ENCODE measurements at places on chromosomes 11 and 22. TPM values are rescaled to one million over a fixed set of nuclear protein-coding genes. Genes with fewer than 3 reads are reported as not detected.

- DNase-seq = no peak
These were observed 127.2 kb downstream of the MAML2 start for GRCh38 chr11:96215826-96216225.

DNA sequence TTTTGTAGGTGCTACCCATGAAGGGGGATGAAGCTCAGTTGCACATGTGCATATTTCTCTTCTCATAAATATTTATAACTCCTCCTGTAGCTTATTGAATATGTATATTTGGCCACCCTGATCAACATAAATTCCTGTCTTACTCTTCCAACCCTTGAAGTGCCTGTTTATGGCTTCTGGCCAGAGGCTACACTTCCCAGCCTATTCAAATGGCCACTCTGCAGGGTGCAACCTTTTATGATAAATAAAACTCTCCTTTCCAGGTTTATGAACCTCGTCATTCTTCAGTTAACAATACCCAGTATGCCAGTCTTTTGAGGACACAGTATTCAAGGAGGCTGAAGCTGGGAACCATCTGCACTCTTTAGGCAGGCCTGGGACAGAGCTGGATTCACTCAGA lies 2.6 kb upstream of the RTL6 start:
- DNase-seq = no peak

GRCh38 chr22:29152045-29152953 lies 53.4 kb upstream of the EMID1 start:
- DNase-seq = no peak

GRCh38 chr11:14203321-14203720 lies 155.7 kb downstream of the RRAS2 start:
- no peak for DNase-seq

DNA sequence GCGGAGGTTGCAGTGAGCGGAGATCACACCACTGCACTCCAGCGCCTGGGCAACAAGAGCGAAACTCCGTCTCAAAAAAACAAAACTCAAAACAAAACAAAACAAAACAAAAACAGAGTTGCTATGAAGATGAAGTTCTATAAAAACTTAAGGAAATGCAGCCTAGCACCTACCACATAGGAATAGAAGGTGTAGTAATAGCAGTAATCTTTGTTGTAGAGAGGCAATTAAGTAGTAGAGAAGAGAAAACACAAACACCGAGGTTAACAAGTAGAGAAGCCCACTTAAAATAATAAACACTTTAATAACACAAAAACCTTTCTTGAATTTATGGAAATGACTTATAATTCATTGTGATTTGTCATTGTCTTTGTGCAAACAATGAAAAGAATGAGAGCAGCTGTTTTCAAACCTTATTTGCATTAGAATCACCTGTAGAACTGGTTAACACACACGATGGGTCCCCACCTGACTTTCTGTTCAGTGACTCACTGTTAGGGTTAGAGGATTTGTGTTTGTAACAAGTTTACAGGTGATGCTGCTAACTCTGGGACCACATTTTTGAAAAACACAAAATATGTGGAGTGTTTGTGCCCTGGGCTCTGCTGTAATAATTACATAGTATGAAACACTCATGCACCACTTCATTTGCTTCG lies 43.1 kb downstream of the TYR start:
- no peak for DNase-seq

GRCh38 chr22:29204455-29205183 lies 1.1 kb upstream of the EMID1 start:
- no peak for DNase-seq

DNA sequence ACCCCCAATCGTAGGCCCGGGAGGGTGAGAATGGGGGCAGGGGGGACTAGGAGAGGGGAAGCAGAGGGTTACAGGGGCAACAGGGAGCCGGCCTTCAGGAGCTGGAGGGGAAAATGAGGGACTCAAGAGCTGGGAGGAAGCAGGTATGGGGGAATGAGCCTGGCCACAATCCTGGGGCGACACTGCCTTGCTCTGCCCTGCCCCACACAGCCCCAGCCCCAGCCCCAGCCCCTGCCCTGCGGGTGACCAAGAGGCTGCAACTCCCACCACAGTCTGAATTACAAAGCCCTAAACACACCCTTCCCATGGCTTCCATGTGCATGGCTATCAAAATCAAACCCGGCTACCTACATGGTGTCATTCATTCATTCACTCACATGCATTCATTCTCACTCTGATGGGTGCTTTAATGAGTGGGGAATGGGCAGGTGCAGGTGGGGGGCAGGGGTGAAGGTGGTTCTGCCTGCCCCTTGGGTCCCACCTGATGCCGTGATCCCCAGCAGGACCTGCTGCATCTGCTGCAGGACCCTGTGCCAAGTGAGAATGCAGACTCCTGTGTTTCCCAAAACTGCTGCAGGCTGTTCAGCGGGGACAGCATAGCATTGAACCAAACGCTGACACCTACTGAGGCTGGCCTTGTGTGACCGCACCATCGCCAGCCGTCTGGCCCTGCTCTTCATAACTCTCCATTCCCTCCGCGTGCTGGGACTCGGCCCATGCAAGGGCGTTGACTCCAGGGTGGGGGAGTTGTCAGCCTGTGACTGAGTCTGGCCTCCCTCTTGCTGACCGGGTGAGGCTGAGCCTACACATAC lies 9.5 kb upstream of the LINC01488 start:
- no peak for DNase-seq

- DNase-seq = peak; percentile 86
These were observed 17.1 kb downstream of the MAFF start for GRCh38 chr22:38218661-38219622.

DNA sequence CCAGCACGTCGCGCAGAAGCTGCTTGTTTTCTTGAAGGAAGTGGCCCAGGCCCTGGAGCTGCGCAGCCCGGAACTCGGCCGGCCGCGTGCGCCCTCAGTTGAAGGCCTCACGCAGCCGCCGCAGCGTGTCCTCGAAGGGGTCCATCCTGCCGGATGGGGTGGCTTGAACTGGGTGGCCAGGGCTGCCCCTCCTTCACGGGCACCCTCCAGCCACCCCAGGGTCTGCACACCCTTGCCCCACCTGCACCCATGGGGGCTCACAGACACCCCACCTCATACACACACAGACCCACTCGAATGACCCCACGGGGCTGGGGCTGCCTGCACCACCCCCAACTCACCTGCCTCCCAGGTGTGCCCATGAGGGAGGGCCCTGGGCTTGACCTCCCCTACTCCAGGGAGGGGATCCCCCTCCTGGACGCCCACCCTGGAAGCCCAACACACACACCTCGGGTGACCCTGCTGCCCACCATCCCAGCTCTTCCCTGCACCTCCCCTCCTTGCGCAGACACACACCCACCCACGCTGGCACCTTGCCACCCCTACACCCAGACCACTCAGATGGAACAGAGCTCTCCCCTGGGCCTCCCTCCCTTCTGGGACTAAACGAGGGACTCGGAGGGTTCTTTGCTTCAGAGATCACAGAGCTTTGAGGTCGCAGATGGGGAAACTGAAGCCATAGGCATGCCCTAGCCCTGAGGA lies 6.8 kb downstream of the ALDH3B2 start:
- no peak for DNase-seq

DNA sequence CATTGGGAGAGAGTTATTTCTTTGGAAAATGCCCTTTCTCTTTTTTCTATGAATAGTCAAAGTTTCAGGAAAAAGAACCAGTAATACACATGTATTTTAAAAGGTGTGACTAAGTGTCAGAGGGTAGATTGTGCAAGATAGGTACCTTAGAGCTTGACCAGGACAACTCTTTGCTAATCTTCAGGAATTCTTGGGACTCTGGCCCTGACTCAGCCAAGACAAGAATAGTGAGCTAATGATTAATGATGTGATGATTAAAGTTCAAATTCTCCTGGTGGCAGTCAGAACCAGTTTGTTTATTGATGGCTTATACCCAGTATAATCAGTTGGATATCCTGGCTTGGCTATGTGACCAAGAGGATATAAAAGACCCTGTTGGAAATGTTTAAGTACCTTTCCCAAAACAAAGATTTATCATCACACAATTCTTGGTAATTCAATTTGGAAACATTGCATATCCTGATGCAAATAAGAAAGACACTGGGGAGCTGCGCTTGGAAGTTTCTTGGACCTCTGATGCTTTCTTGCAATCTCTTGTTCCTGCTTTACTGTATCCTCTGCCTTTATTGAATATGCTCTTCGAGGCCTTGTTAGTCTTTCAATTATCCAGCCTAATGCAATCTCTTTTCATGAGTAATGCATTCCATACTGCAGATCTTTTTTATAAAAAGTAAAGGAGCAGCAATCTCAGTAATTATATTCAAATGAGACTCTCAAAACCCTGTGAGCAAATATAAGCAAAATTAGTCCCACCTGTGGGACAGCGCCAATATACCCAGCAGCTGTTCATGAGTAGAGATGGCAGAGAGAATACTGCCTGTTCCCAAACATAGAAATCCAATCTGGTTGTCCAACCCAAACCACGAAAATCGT lies 48.0 kb upstream of the CEP126 start:
- peak; percentile 88 for DNase-seq

- DNase-seq = no peak
These were observed 23.0 kb downstream of the PIWIL3 start for GRCh38 chr22:24751518-24751917.

GRCh38 chr11:61574611-61575010 lies 6.3 kb downstream of the SYT7 start:
- no peak for DNase-seq

Gene USH1C
- total RNA-seq = 86.2 TPM

Gene C1QTNF4
- not detected for total RNA-seq

Gene AQP11
- total RNA-seq = 7.5 TPM

DNA sequence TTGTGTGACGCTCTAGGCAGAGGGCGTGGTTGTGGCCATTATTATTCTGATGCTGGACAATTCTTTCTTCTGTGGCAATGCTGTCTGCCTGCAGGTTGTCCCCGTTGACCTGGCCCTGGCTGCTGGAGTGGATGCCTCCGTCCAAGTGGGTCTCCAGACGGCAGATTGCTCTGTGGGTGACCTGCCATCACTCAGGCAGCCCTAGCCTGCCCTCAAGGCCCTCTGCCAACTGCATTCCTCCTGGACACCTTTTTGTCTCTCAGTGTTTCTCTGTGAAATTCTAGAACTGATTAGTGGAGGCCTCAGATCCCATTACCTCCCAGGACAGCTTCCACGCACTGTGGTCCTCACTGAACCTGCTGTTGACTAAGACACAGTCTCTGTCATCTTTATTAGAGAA lies 86.7 kb downstream of the TBC1D22A start:
- no peak for DNase-seq

GRCh38 chr11:43925063-43925931 lies 17.1 kb upstream of the C11orf96 start:
- DNase-seq = no peak

DNA sequence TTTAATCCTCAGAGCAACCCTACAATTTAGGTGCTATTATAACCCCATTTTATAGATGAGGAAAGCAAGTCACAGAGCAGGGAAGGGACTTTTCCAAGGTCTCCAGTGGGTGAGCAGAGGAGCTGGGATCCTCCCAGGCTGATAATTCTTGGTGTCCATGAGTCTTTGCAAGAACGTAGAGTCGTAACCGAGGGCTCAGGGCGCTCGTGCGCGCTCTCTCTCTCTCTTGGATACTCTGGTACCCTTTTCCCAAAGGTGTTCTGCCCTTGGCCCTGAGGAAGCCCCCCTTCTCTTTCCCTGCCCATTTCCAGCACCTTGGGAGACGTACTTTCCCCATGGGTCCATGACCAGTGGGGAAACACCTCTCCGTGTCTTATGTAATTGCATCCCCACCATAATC lies 5.2 kb upstream of the ZP1 start:
- no peak for DNase-seq

Gene MMP12
- not detected for total RNA-seq

Gene FAM118B
- total RNA-seq = 20.8 TPM

Gene TMEM223
- 79.3 TPM for total RNA-seq

Data from HT-29 (cell line).